ENCODE measurements at places on chromosomes 5 and 9. TPM values are rescaled to one million over a fixed set of nuclear protein-coding genes. Genes with fewer than 3 reads are reported as not detected.

Gene LRRC14B
- not detected for total RNA-seq

Gene WWC1
- total RNA-seq, result 20.7 TPM

Gene DMGDH
- 0.12 TPM for total RNA-seq

Gene C5orf46
- total RNA-seq, result not detected

Gene OSMR
- 27.9 TPM for total RNA-seq

Gene DRD1
- not detected for total RNA-seq

Gene ECSCR
- 1.8 TPM for total RNA-seq

Gene MSMP
- not detected for total RNA-seq

Gene NTNG2
- total RNA-seq, result 5.7 TPM

Gene TLE1
- total RNA-seq, result 12.1 TPM

Gene NR5A1
- not detected for total RNA-seq

Gene FOXD4L6
- total RNA-seq, result not detected

Gene HAPLN1
- 35.6 TPM for total RNA-seq

Gene FBP1
- not detected for total RNA-seq

Gene ADAMTS19
- not detected for total RNA-seq

Gene RASGRF2
- not detected for total RNA-seq

Gene ATP10B
- total RNA-seq, result not detected

Gene RNF183
- not detected for total RNA-seq

Gene PCDHGA6
- total RNA-seq, result 1.9 TPM

Gene NRG2
- total RNA-seq, result 3.5 TPM

Gene GRIA1
- total RNA-seq, result 0.38 TPM

Gene PCDHB10
- total RNA-seq, result 3.9 TPM

Gene SLC36A2
- total RNA-seq, result not detected

Gene FBXL7
- total RNA-seq, result 4.0 TPM

Gene C5orf58
- total RNA-seq, result not detected

Gene IFNK
- not detected for total RNA-seq

Gene GZMA
- total RNA-seq, result not detected

Gene SLC12A7
- 10.2 TPM for total RNA-seq

Gene RABEPK
- 41.7 TPM for total RNA-seq

Gene ZCCHC9
- total RNA-seq, result 37.8 TPM

Gene KIF4B
- total RNA-seq, result 0.02 TPM

Gene TUBB4B
- 717 TPM for total RNA-seq

Gene LMX1B
- 1.8 TPM for total RNA-seq

Gene C5orf52
- total RNA-seq, result not detected

Gene SCGB3A2
- total RNA-seq, result not detected

Gene OR2K2
- total RNA-seq, result not detected

Gene GARNL3
- total RNA-seq, result 6.3 TPM

Gene PCDHA2
- total RNA-seq, result 0.03 TPM

Gene RNF180
- 0.48 TPM for total RNA-seq

Gene ZNF366
- total RNA-seq, result not detected

Gene TPPP
- total RNA-seq, result 0.05 TPM

Gene SPATA31C1
- not detected for total RNA-seq

Gene SLC6A3
- not detected for total RNA-seq

Gene GTF2H2C
- 65.7 TPM for total RNA-seq

Gene SARDH
- total RNA-seq, result 30.5 TPM
